Stimulated activated CD8-positive, alpha-beta memory T cell treated with anti-CD3 and anti-CD28 coated beads, Interleukin-7, amount 100 ng/mL, for 1 hour (primary cell): ENCODE measurements at places on chromosomes 6 and 20.

DNA sequence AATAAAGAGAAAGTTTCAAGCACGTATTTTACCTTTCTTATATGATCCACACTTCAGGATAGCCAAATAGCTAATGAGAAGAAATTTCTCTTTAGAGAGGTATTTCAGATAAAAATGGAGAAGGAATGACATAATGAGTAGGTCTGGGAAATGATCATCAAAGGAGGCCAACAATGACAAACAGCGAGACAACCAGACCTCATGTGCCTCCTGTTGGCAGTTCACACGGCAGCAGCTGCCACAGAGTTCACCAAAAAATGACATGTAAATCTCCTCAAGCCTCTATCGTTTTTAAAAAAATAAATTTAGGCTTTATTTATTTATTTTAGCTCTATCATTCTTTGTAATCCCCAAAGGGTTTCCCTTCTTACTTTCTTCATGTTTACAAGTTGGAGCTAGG is 47.7 kb downstream of the SLC2A12 start:
- no peak for DNase-seq

- DNase-seq: no peak
Measured at GRCh38 chr6:21426841-21427490, 166.6 kb upstream of the SOX4 start.

- no peak for DNase-seq
Measured at GRCh38 chr6:79868098-79868722, 79.1 kb downstream of the ELOVL4 start.

GRCh38 chr6:792662-793061 is 99.7 kb upstream of the EXOC2 start:
- DNase-seq: no peak

- no peak for DNase-seq
Measured at GRCh38 chr20:54995011-54995410, 519.6 kb downstream of the DOK5 start.

DNA sequence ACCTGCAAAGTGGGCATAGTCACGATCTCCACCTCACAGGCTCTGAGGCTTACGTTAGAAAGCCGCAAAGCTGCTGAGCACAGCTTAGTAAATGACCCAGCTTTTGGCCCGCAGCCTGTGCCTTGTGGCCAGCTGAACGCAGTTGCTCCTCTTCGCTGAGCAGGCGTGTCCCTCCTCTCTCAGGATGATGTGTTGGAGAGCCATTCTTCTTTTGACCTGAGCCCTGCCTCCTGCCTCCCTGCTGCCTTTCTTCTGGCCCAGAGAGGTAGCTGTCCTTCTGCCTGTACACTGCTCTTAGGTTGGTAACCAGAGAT is 47.6 kb upstream of the MYL9 start:
- no peak for DNase-seq

GRCh38 chr20:41362748-41363140 is 3.9 kb downstream of the EMILIN3 start:
- DNase-seq: no peak

DNA sequence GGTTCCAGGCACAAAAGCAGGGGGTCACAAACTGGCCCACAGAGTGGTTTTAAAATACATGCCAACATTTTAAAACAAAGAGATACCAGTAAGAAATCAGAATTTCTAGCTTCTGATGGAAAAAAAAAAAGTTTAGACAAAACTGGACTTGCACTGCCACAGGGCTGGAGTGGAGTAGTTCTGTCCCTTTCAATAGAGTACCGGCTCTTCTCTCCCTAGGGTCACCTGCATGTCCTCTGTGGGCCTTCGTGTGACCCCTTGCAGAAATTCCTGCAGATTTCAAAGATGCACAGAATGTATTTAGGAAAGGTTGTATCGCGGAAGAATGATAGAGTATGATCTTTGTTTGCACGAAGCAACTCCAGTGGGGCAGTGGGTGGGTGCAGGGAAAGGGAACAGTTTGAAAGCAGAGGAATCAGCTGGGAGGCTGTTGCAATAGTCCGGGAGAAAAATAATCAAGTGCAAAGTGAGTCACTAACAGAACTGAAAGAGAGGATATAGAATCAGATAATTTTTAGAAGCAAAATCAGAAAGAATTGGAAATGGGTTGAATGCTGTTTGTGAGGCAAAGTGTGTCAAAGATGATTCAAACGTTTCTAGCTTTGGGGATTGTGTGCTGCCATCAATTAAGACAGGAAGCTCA is 97.3 kb upstream of the STXBP5 start:
- DNase-seq: no peak

- DNase-seq: no peak
Measured at GRCh38 chr6:29620630-29621029, 12.4 kb downstream of the GABBR1 start.

- no peak for DNase-seq
Measured at GRCh38 chr20:25087186-25087929, 5.4 kb upstream of the VSX1 start.

DNA sequence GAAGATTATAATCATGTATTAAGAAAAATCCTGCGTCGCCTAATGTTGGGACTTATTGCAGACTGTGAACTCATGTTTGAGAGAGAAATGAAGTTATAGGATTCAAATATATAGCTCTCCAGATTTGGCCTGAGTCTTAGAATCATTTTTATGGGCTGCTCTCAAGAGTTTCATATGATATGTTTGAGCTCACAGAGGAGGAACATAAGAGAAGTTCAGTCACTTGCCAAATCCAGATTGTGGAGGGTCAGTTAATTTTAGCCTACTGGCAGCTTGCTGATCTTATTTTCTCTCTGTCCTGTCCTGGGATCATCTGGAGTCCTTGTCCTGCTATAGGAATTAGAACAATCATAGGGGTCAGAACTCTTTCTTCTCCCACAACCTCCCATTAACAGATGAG is 186.1 kb upstream of the SUPT3H start:
- DNase-seq: no peak

DNA sequence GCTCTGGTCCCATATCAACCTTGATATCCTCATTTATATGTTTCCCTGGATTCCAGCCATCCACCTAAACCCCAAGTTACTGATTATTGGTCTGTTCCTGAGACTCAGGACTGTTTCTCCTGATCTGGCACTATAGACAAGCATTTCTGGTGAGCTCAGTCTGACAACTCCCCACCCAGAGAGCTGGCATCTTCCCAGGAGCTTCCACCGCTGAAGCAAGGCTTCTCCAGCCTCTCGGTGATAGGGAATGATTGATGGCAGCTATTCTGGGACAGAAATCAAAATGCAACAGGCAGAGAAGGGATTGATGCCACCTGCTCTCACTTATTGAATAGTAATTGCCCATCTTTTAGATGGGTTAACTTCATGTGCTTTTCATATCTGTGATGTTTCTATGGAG is 169.7 kb upstream of the GGTLC1 start:
- DNase-seq: no peak

DNA sequence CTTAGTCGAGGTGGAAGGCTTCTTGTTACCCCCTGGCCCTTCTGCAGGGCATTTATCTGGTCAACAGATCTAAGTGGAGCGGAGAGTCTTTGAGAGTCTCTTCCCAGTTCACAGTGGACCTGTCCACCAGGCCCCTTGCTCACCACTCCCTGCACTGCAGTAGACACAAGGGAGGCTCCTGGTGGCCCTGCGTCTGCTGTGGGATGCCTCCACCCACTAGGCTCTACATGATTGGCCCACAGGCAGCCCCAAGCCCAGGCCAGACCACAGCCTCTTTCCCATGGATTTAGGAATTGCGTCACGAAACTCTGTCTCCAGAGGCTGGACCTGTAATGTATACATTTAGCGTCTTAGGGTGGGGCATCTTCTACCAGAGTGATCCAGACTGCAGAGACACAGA is 28.4 kb downstream of the TBC1D7 start:
- DNase-seq: no peak

DNA sequence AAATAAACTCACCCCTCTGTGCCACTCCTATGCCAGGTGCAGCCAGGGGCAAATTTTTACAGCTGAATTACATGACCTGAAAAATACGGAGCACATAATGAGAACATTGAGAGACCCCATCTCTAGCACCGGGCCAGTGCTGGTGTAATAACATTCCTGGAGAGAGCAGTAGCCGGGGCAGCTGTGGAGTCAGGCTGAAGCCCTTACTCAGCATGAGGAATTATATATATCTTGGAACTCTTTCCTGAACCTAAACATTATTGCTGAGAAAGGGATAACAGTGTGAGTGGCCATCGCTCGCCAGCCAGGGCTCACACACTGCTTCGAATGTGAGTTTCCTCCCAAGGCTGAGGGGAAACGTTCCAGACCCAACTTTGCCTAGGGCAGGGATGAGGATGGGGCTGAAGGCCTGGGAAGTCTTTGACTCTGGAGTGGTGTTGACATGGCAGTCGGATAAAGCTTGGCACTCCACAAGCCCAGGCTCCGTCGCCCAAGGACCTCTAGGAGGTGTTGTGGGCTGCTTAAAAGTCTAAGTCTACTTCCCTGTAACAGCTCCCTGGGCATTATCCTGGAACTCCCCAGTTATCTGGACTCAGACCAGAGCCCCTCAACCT is 269.8 kb downstream of the CDC5L start:
- no peak for DNase-seq

- no peak for DNase-seq
Measured at GRCh38 chr6:99270826-99271225, 78.6 kb downstream of the FAXC start.

DNA sequence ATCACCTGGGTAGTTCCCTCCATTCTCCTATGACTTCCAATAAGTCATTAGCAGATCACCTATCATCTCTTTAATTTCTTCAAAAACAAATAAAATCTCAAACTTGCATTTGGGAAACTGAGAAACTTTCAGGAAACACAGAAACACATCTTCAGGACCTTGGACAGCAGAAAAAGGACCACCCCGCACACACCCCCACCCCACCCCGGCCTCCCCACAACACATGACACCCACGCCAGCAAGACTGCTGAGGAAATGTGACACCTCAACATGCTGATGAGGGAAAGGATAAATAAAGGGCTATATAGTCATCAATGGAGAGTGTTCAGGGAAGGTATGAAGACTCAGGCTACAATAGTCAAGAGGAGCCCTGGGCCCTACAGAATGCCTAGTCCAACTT is 15.6 kb upstream of the TRIM39 start:
- DNase-seq: no peak

- DNase-seq: no peak
Measured at GRCh38 chr6:51842804-51843378, 244.5 kb downstream of the PKHD1 start.

GRCh38 chr6:53986165-53986720 is 125.0 kb upstream of the MLIP start:
- no peak for DNase-seq

GRCh38 chr6:6348256-6348655 is 27.8 kb upstream of the F13A1 start:
- no peak for DNase-seq

- no peak for DNase-seq
Measured at GRCh38 chr20:22453244-22454080, 130.9 kb downstream of the FOXA2 start.
